ENCODE measurements at places on chromosomes 6 and 20.

- no peak for DNase-seq
These were observed 178.7 kb downstream of the GJA10 start for GRCh38 chr6:90072935-90073464.

GRCh38 chr6:129211626-129212025, 328.7 kb downstream of the LAMA2 start:
- no peak for DNase-seq

DNA sequence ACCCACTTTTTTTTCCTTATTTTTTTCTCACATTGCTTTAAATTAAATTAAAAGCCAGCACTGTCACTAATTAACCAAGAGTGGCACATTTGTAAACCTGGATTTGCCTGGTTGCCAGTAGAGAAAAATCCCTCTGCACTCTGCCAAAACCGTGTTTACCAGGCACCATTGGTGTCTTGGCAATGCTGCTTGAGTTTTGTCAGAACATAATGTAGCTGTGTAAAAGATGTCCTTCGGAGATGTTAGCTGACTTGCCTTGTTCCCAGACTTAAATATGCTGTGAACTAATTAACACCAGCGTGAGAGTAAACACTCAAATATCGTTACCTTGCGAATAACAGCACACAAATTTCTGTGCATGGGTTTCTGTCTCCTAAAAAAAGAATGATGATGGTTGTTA, 694.9 kb upstream of the ID4 start:
- DNase-seq: no peak

- DNase-seq: no peak
These were observed 18.1 kb downstream of the SLX4IP start for GRCh38 chr20:10453241-10453640.

DNA sequence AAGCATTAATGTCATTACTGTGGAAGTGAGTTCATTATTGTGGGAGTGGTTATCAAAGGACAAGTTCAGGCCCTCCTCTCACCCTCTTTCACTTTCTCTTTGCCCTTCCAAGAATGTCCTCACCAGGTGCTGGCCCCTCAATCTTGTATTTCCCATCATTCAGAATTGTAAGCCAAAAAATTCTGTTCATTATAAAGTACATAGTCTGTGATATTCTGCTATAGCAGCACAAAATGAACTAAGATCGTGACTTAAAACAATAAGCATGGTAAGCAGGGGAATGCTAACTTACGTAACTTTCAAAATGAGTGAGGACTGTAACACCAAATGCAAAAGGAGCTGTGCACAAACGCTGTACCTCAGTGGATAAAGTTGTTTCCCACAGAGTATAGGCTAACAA, 515.7 kb upstream of the BTBD3 start:
- no peak for DNase-seq

- no peak for DNase-seq
These were observed 161.5 kb downstream of the KIF6 start for GRCh38 chr6:39563566-39564311.

DNA sequence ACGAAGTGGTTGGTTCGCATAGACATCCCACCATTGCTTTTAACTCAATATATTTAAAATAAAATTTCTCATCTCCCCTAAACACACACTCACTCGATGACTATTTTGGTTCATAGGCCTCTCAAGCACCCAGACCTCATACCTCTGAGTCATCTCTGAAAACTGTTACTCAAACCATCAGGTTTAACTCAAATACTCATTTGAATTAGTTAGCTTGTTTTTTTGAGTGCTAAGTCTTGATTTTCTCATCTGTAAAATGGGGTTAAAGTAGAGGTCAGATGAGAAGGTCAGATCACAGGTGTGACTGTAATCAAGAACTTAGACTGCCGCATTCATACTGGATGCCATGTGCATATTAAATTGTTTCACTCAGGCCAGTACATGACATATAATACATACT, 243.9 kb upstream of the TENT5A start:
- no peak for DNase-seq

DNA sequence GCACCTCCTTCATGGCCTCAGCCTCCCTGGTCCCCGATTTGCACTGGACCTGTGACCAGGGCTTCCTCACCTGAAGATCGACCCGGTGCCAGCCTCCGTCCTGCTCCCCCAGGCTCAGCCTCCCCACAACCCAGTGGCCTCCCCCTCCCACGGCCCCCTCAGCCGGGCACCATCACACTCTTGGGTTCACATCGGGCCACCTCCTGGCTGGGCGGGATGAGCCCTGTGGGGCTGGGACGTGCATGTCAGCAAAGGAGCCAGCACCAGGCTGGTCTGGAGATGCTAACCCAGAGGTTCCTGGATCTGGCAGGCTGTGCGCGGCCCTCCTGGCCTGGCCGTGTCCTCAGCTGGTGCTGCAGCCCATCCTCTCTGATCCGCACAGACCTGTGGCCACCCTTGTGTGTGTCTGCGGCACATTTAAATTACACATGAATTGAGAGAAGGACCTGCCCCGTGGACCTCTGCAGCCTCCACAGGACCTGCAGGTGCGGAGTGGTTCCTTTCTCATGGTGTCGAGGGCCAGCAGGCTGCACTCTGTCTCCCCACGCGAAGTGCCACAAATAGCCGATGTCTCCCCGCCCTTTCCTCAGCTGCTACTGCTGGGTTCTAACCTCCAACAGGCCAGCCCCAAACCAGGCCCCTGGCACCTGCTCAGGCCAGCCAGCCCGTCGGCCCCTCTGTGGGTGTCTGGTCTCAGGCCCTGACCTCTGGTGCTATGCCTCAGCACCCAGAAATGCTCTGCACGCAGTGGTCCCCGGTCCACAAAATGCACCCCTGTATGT, 237.5 kb downstream of the ERMARD start:
- no peak for DNase-seq

GRCh38 chr6:14888575-14889000, 357.3 kb upstream of the JARID2 start:
- DNase-seq: no peak

DNA sequence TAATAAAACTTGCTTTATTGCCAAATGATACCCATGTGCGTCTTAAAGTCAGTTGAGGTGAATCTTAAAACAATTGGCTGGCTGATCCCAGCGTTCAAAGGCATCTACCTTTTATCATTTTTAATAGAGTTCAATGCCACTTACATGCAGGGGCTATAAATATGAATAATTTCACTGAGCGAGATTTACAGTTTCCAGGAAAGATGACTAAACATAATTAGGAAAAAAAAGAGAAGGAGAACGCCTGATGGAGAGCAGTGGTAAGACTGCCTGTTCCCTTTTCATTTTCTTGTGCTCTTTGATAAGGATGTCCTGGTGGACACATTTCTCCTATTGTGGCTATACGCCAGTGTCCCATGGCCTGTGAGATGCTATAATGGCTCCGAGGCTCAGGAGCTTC, 139.9 kb upstream of the SLC22A23 start:
- no peak for DNase-seq

DNA sequence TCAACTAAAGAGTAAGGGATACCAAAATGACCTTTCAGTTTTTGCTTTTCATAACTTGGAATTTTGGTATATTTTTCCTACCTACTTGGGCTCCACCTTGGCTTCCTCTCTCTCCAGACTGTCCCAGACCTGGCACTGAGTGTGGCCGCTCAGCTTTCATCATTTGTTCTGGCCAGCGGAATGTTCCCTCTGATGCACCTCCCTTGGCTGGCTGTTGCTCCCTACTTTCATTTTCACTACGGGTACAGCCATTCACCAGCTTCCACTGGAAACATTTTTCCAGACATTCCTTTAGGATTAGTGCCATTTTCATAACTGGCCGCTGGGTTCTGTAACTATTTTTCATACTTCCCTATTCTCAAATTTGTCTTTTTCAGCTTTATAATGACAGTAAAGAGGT, 487.4 kb downstream of the TENT5A start:
- no peak for DNase-seq

DNA sequence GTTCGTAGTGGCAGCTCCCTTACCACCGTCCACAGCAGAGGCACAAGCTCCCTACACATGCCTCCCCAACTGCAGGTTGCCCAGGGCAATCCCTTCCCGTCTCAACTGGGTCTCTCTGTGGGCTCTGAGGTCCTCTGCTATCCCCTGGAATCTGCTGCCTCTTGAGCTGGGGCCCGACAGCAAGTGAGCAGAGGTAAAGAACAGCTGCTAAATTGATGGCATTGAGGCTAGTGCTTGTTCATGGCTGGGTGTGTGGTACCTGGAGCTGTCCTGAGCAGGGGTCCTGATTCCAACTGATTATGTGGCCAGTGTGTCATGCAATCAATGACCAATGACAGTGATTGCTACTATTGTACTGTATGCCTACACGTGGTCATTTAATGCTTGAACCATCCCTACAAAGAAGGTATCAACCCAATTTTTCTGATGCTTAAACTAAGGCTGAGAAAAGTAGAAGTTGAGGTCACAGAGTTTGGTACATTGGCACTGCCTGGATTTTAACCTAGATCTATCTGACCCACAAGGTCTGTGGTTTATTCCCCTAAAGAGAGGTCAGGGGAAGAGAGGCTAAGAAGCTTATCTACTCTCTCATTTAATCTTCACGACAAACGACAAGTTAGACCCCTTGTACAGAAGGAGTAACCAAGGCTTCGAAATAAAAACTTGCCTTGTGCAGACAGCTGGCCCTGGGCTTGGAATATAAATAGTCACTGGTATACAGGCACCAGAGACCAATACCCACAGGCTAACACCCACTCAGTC, 41.1 kb downstream of the HNF4A start:
- no peak for DNase-seq

GRCh38 chr6:13419422-13420195, 67.8 kb downstream of the GFOD1 start:
- no peak for DNase-seq

DNA sequence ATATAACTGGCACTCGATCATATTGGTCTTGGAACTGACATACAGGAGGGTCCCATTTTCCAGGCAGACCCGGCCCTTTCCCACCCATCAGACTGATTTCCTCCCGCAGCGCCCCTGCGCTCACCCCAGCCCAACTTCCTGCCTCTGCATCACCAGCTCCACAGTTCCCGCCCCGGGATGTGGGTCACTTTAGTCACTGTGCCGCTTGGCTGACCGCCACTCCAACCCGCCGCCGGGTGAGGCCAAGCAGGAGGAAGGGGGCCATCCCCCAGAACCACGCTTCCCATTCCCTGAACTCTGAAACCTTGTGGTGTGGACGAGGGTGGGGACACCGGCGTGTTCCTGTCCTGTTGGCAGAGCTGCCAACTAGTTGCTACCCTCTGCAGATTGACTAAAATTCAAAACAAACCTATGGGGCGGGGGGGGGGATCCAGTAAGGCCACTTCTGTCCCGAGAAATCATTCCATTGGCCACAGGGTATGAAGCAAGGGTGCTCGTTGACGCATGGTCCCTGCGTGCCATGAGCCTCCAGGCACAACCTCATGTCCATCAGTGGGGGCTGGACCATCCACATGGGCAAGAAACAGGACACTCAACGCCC, 12.3 kb downstream of the TGM2 start:
- DNase-seq: no peak

DNA sequence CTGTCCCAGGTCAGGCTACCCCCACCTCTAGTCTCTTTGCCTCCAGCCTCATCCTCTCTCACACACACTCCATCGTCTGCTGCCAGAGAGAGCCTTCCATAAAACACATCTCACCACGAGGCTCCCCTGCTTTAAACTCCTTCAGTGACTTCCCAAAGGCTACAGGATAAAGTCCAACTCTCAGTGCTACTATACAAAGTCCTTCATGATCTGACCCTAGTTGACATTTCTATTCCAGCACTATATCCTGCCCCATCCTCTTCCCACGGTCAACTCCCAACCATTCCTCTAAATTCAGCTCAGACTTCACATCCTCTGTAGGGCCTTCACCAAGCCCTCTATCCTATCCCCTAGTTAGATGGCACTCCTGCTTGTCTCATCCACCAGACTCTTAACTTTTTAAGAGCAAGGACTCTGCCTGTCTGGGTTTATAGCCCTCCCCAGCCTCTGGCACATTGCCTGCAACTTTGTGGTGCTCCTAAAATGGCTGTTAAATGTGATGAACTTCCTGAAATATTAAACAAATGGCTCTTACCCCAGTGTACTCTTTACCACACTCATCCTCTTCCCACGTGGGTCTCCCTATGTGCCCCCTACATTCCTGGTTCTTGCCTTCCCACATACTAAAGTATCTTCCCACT, 36.1 kb downstream of the KIF16B start:
- no peak for DNase-seq

DNA sequence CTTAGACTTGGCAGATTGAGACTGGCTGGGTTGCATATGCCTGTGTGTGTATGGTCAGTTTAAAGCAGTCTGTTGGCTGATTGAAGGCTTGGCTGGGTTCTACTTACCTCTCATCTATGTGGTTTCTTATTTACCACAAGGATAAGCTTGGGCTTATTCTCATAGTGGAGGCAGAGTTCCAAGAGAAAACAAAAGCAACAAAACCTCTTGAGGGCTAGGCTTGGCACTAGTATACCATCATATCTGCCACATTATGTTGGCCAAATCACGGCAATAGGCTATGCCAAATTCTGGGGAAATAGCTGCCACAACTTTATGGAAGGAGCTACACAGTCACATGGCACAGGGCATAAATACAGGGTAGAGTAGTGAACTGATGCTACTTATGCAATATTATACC, 714.1 kb downstream of the CBLN4 start:
- DNase-seq: no peak

DNA sequence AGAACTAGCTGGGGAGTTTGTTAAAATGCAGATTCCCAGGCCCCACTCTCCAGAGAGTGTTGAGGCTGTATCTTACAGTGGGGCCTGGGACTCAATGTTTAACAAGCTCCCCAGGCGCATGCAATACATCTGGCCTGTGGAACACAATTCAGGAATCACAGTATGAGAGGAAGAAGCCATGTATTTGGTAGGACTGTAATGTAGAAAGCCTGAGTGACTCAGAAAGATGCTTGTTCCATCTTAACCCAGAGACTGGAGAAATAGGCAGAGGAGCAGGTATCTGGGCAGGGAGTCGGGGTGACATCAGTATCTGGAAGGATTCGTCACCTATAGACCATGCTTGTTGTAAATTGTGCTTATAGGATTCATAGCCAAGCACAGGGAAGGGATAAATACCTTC, 90.5 kb downstream of the UNC5CL start:
- DNase-seq: no peak

DNA sequence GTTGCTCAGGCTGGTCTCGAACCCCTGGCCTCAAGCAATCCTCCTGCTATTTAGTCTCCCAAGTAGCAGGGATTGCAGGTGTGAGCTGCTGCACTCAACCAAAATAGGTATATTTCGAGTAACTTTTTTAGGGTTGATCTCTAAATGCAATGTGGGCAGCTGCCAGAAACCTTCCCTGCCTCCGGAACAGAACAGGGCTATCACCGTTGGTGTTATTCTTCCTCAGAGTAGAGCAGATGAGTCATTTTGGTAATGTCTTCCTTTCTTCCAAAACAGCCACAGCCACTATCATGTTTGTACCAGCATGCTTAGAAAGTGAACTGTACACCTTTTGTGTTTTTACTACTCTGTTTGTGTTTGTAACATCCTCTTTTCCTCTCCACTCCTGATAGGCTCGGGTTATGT, 44.1 kb downstream of the SNX9 start:
- DNase-seq: no peak

DNA sequence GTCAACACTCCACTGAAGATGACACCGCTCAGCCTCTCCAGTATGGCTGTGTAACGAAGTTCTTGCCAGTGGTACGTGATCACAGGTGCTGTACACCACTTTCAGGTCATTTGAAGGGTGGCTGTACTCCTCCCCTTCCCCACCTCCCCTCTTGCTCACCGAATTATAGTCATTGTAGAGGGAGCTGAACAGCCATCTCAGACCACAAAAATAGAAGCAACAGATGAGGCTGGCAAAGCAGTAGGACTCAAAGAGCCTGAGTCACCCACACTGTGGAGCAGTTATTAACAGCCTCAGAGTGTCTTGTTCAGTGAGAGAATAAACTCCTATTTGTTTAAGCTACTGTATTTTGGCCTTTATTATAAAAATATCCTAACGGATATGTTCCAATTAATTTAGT, 192.5 kb upstream of the MCHR2 start:
- no peak for DNase-seq
